T-helper 17 cell (primary cell): ENCODE measurements at places on chromosomes 5 and 9. TPM values are rescaled to one million over a fixed set of nuclear protein-coding genes. Genes with fewer than 3 reads are reported as not detected.

GRCh38 chr9:134213881-134214341 is 49.5 kb upstream of the RNU6ATAC start:
- H3K36me3 ChIP-seq: no peaks in the 10 kb centered on the region
- DNase-seq: no peak
- H3K27me3 ChIP-seq: no peaks in the 10 kb centered on the region
- H3K4me3 ChIP-seq: no peak overlapping the region
- no peak overlapping the region for H3K27ac ChIP-seq
- peaks cover 3% of the 10 kb centered on the region for H3K4me1 ChIP-seq

DNA sequence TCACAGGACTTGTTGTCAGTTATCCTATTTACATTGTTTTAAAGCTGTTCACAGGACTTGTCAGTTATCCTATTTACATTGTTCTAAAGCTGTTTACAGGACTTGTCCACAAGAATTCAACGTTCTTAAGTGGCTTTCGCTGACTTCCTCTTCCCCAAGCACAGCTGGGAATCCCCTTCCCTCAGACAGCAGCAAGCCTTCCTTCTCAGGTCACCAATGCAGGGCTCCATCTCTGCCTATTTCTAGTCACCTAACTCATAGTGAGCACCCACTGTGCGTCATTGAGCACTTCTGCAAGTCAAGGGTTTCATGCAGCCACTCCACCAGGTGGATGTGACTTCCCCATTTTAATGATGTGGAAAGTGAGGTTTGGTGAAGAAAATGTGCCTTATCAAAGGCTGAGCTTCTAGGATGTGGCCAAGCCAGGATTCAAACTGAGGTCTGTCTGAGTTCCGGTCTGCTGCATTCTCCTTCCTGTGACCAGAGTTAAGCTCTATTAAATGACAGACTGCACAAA is 109.8 kb upstream of the ZNF462 start:
- H3K4me3 ChIP-seq: no peak overlapping the region
- H3K36me3 ChIP-seq: no peaks in the 10 kb centered on the region
- no peaks in the 10 kb centered on the region for H3K27me3 ChIP-seq
- no peak overlapping the region for H3K27ac ChIP-seq

- DNase-seq: no peak
- H3K4me1 ChIP-seq: peaks cover 6% of the 10 kb centered on the region
- H3K36me3 ChIP-seq: peaks cover 8% of the 10 kb centered on the region
These were observed 6.0 kb downstream of the CDX1 start for GRCh38 chr5:150172556-150172955.

DNA sequence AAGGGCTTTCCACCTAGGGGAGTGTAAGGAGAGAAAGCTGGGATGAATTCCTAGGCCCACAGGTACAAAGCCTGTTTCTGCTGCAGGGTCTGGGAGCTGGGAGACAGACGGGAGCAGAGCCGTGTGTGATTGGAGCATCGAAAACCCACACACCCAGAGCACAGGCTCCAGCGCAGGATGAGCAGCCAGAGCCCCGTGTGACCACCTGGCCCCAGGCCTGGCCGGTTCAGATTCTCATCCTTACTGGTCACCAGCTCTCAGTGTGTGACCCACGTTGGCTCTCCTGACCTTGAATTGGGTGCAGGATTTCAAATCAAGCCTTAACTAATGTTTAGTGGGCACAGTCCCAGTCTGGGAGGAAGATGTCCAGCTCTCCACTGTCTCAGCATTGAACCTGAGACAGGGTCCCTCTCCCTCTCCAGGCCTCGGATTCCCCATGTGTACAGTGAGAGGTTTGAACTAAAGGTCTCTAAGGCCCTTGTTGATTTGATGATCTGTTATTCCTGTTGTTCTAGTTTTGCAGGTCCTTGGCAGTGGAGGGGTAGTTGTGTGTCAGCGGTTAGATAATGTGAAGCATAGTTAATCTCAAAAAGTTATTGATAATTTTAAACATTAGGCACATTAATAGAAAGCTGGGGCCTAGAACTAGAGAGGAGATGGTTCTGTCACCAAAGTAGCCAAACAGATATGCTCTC is 50.1 kb downstream of the PPARGC1B start:
- H3K36me3 ChIP-seq: peaks cover 5% of the 10 kb centered on the region
- no peaks in the 10 kb centered on the region for H3K27me3 ChIP-seq
- H3K4me3 ChIP-seq: no peak overlapping the region
- no peak overlapping the region for H3K27ac ChIP-seq

GRCh38 chr9:136014147-136014923 is 53.2 kb upstream of the UBAC1 start:
- DNase-seq: peak; percentile 3
- peaks cover 3% of the 10 kb centered on the region for H3K4me1 ChIP-seq
- H3K27ac ChIP-seq: no peak overlapping the region
- no peak overlapping the region for H3K4me3 ChIP-seq
- no peaks in the 10 kb centered on the region for H3K36me3 ChIP-seq
- no peaks in the 10 kb centered on the region for H3K27me3 ChIP-seq

DNA sequence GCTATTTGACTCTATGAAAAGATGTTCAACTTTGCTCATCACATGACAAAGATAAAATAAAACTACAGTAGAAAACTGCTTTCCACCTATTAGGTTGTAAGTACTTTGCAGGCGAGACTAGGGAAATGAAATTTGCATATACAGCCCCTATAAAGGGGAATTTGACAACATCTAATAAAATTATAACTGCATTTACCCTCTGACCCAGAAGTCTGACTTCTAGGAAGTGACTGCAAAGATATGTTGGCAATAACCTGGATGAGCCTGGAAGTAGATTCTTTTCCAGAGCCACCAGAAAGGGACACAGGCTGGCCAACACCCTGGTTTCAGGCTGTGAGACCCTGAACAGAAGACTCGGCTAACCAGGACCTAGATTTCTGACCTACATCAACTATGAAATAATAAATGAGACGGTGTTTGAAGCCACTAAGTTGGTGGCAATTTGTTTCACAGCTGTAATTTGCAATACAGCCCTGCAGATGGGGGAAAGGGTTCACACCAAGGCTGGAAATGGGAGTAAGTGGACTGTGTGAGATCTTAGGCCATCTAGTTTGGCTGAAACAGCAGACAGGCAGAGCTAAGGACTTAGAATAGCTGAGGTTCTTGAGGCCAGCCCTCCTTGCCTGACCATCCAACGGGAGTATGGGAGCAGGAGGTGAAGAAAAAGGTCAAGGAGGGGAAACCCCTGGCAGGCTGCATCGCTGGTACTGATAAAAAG is 106.6 kb downstream of the SIL1 start:
- DNase-seq: no peak
- H3K27me3 ChIP-seq: no peaks in the 10 kb centered on the region
- no peak overlapping the region for H3K27ac ChIP-seq
- peaks cover 8% of the 10 kb centered on the region for H3K4me1 ChIP-seq

- no peak overlapping the region for H3K27ac ChIP-seq
- no peak for DNase-seq
- no peak overlapping the region for H3K4me3 ChIP-seq
- peaks cover 9% of the 10 kb centered on the region for H3K4me1 ChIP-seq
- H3K27me3 ChIP-seq: peaks cover 7% of the 10 kb centered on the region
These were observed 38.9 kb downstream of the PTTG1 start for GRCh38 chr5:160460377-160461049.

GRCh38 chr5:148085310-148085709 is 21.5 kb downstream of the SPINK5 start:
- H3K4me1 ChIP-seq: no peaks in the 10 kb centered on the region
- H3K4me3 ChIP-seq: no peak overlapping the region
- H3K36me3 ChIP-seq: no peaks in the 10 kb centered on the region
- H3K27ac ChIP-seq: no peak overlapping the region
- DNase-seq: no peak

- no peak for DNase-seq
- no peaks in the 10 kb centered on the region for H3K27me3 ChIP-seq
- no peak overlapping the region for H3K4me3 ChIP-seq
- H3K36me3 ChIP-seq: peaks cover 3% of the 10 kb centered on the region
These were observed 28.8 kb downstream of the LPCAT1 start for GRCh38 chr5:1494780-1495524.

- peaks cover 2% of the 10 kb centered on the region for H3K36me3 ChIP-seq
- no peak for DNase-seq
- H3K27me3 ChIP-seq: peaks cover 38% of the 10 kb centered on the region
- H3K4me1 ChIP-seq: no peaks in the 10 kb centered on the region
- no peak overlapping the region for H3K27ac ChIP-seq
- H3K4me3 ChIP-seq: no peak overlapping the region
These were observed 118.1 kb upstream of the SMIM23 start for GRCh38 chr5:171667341-171668096.

DNA sequence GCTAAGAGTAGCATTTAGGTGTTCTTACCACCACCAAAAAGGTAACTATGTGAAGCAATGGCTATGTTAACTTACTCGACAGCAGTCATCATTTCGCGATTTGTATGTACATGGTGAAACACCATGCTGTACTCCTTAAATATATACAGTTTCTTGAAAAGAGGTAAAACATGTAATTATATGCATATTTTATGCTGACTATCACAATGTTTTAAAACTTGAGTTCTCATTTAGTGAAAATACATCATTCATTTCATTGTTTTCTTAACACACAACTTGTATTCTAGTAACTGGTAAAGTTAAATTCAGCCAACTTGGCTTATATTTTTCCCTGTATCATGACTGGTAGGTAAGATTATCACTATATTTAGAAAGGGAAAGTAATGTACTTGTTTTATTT is 189.9 kb downstream of the ADCY2 start:
- DNase-seq: no peak
- H3K4me3 ChIP-seq: no peak overlapping the region
- no peaks in the 10 kb centered on the region for H3K36me3 ChIP-seq

GRCh38 chr5:139660105-139660922 is 12.2 kb downstream of the CXXC5 start:
- H3K27me3 ChIP-seq: no peaks in the 10 kb centered on the region
- no peak overlapping the region for H3K27ac ChIP-seq
- H3K4me1 ChIP-seq: peaks cover 9% of the 10 kb centered on the region
- H3K36me3 ChIP-seq: no peaks in the 10 kb centered on the region
- no peak for DNase-seq

GRCh38 chr5:132368186-132368585 is 1.3 kb upstream of the SLC22A5 start:
- H3K36me3 ChIP-seq: peaks cover 4% of the 10 kb centered on the region
- peaks cover 23% of the 10 kb centered on the region for H3K4me1 ChIP-seq
- no peaks in the 10 kb centered on the region for H3K27me3 ChIP-seq
- no peak overlapping the region for H3K27ac ChIP-seq
- no peak for DNase-seq

DNA sequence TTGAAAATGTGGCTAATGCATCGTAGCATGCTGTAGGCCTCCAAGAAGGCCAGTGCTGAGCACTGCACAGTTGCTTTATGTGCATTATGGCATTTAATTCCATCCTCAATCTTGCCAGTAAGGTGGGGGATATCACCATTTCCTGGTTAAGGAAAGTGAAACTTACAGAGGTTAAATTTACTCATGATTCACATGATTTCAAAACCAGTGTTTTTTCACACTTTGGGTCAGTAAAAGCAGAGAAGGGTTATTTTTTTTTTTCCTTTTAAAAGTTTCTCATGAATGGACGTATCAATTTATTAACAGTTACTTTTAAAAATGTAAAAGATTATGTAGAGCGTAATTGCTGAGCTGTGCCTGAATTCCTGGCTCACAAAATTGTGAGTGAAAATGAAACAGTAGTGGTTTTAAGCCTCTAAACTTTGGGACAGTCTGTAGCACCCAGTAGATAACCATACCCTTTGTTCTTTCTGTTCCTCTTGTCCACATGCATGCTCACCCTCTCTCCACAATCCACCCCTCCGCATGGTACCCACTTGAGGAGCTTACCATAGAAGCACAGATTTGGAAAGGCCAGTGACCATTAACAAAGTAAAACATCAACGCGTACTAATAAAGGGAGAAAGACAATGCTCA is 21.2 kb downstream of the MAST4 start:
- peaks cover 2% of the 10 kb centered on the region for H3K4me1 ChIP-seq
- peaks cover 25% of the 10 kb centered on the region for H3K27me3 ChIP-seq
- H3K27ac ChIP-seq: no peak overlapping the region
- DNase-seq: no peak
- H3K36me3 ChIP-seq: no peaks in the 10 kb centered on the region
- H3K4me3 ChIP-seq: no peak overlapping the region

- H3K4me1 ChIP-seq: peaks cover 6% of the 10 kb centered on the region
- DNase-seq: no peak
- H3K27me3 ChIP-seq: no peaks in the 10 kb centered on the region
- H3K36me3 ChIP-seq: no peaks in the 10 kb centered on the region
These were observed 95.2 kb downstream of the DEPDC1B start for GRCh38 chr5:60604771-60605170.

DNA sequence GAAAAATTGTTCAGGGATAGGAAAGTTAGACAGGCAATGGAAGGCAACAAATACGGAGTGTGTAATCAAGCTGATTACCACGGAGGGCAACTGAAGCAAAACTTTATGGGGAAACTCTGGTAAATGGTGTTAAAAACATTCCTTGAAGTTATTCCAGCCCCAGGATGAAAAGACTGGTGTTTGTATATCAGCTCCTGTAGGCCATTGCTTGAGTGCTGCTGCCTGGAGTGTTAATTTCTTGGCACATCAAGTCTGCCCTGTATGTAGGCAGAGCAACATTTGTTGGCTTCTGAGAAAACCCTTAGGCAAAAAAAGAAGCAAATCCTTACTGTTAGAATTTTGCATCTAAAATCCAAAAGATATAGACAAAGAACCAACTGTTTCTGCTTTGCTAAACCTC is 686.5 kb upstream of the ACO1 start:
- no peaks in the 10 kb centered on the region for H3K4me1 ChIP-seq
- no peak overlapping the region for H3K27ac ChIP-seq
- no peak for DNase-seq
- H3K36me3 ChIP-seq: no peaks in the 10 kb centered on the region
- no peak overlapping the region for H3K4me3 ChIP-seq

Gene CCL28
- total RNA-seq: 14.9 TPM

Gene GGTA1
- total RNA-seq: 0.50 TPM

Gene WWC1
- total RNA-seq: 5.4 TPM

Gene DRD1
- total RNA-seq: not detected

Gene SNAPC4
- total RNA-seq: 10.6 TPM
